ENCODE measurements at places on chromosomes 2 and 18. TPM values are rescaled to one million over a fixed set of nuclear protein-coding genes. Genes with fewer than 3 reads are reported as not detected.

DNA sequence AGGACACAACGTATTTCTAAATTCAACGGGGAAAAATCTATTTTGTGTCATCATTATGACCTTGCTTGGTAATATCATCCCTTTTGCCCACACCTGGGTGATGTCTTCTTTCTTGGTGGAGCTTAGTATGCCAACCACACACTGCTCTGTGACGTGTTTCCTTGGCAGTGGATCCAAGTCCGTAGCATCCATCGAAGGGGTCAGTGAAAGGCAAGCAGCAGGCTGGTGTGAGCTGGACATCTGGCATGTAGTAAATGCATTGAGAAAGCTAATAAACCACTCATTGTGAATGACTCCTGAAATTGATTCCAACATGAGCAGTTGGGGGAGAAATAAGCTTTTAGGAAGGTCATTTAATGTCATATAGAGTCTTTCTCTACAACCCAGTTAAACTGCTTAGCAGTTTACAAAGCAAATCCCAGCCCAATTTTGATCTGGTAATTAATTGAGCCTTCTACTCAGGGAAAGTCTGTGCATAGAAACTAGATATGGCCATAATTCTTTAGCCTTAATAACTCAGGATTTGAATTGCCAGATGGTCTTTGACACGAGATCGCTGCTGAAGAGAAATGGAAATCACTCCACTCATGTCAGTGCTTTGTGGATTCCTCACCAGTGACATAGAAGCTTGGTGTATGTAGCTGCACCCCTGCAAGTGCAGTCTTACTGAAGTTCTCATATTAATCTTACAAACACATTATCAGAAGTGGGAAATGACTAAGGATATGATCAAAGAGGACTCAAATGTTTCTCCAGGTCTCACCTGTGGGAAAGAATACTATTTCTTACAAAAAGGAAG lies 494.8 kb downstream of the CMPK2 start:
- H3K4me1 ChIP-seq = no peaks in the 10 kb centered on the region
- H3K4me3 ChIP-seq = no peak overlapping the region
- H3K36me3 ChIP-seq = no peaks in the 10 kb centered on the region
- DNase-seq = no peak

DNA sequence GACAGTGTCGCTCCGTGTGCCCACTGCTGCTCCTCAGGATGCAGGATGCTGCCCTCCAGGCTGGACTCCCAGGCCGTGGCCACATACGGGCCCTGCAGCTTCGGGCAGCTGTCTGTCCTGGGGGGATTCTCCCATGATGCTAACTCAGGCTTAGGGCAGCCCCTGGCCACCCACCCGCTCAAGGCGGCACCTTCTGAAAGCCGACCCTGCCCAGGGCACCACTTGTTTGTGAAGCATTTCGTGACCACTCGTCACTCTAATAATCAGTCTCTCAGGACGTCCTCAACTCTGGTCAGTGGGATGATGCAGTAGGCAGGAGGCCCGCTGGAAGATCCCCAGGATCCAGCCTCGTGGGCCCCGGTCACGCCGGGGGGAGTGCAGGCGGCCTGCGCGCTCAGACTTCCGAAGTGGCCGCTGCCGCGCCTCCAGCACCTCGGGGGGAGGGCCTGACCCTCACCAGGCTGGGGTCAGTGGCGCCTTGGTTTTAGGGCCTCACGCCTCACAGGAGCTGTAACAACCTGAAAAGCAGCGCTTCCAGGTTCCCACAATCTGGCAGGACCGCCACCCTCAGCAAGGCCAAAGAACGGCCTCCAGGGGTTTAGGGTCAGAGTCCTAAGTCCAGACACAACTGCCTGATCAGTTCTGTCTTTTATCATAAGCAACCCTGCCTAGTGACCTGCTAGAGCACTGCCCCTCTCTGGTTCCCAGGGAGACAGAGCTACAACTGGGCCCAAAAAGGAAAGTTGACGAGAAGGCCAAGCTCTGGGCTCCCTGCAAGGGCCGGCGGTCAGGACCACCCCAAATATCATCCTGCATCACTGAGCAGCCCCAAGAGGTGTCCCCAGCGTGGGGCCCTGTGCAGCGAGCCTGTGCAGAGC lies 53.0 kb downstream of the EIPR1 start:
- H3K27ac ChIP-seq = no peak overlapping the region
- no peak for DNase-seq
- no peak overlapping the region for H3K4me3 ChIP-seq

- peaks cover 12% of the 10 kb centered on the region for H3K27me3 ChIP-seq
- H3K4me1 ChIP-seq = no peaks in the 10 kb centered on the region
- no peak for DNase-seq
- no peak overlapping the region for H3K27ac ChIP-seq
- H3K36me3 ChIP-seq = no peaks in the 10 kb centered on the region
Observed at GRCh38 chr2:196516564-196516963, 123.0 kb upstream of the CCDC150 start.

- no peak overlapping the region for H3K27ac ChIP-seq
- peaks cover 11% of the 10 kb centered on the region for H3K36me3 ChIP-seq
- no peaks in the 10 kb centered on the region for H3K27me3 ChIP-seq
- DNase-seq = no peak
- H3K4me1 ChIP-seq = peaks cover 5% of the 10 kb centered on the region
- no peak overlapping the region for H3K4me3 ChIP-seq
Observed at GRCh38 chr2:55018619-55019018, 31.6 kb downstream of the RTN4 start.

GRCh38 chr18:75293591-75293990 lies 83.0 kb downstream of the TSHZ1 start:
- no peak overlapping the region for H3K4me3 ChIP-seq
- no peak overlapping the region for H3K27ac ChIP-seq
- H3K4me1 ChIP-seq = no peaks in the 10 kb centered on the region

- no peaks in the 10 kb centered on the region for H3K27me3 ChIP-seq
- no peak overlapping the region for H3K4me3 ChIP-seq
- no peak for DNase-seq
- H3K36me3 ChIP-seq = peaks cover 2% of the 10 kb centered on the region
- no peak overlapping the region for H3K27ac ChIP-seq
- H3K4me1 ChIP-seq = peaks cover 26% of the 10 kb centered on the region
Observed at GRCh38 chr2:120237491-120237902, 14.3 kb upstream of the TMEM185B start.

GRCh38 chr2:226701052-226701451 lies 98.6 kb downstream of the IRS1 start:
- no peaks in the 10 kb centered on the region for H3K36me3 ChIP-seq
- no peak for DNase-seq
- H3K27ac ChIP-seq = no peak overlapping the region
- peaks cover 8% of the 10 kb centered on the region for H3K27me3 ChIP-seq
- peaks cover 3% of the 10 kb centered on the region for H3K4me1 ChIP-seq

DNA sequence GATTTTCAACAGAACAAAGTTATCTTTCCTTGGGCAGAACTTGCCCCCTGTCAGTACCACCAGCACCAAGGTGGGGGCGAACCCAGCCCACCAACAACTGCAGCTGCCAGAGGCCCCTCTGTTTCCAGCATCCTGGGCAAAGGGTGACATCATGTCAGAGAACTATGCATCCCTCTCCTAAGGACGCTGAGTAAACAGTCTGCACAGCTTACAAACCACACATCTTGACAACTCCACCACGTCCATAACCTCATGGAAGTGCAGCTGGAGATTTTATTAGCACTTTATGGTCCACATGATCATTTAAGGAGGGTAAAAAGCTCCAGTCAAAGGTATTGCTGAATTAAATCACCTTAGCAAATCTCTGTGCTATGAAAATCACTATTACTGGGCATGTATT lies 40.4 kb downstream of the PIEZO2 start:
- H3K4me3 ChIP-seq = no peak overlapping the region
- H3K27ac ChIP-seq = no peak overlapping the region
- H3K36me3 ChIP-seq = no peaks in the 10 kb centered on the region
- no peak for DNase-seq

- H3K27me3 ChIP-seq = no peaks in the 10 kb centered on the region
- no peaks in the 10 kb centered on the region for H3K36me3 ChIP-seq
- H3K4me1 ChIP-seq = no peaks in the 10 kb centered on the region
- no peak for DNase-seq
- no peak overlapping the region for H3K27ac ChIP-seq
- no peak overlapping the region for H3K4me3 ChIP-seq
Observed at GRCh38 chr18:37613253-37613565, 47.6 kb upstream of the CELF4 start.

DNA sequence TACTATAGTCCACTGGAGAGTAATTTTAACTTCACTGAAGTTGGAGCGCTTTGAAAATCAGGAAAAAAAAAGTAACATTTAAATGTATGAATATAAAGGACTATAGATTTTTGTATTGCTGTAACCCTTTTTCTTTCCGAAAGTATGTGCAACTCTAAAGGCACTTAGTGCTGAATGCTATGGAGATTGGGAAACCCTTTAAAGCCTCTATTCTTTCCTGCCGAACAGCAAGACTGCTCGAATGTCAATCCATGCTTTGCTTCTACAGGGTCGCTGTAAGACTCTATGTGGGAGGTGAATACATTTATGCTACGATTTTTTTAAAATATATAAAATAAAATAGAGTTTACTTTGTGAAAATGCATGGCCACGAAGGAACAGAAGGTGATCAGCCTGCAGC lies 825 bp downstream of the GRB14 start:
- H3K36me3 ChIP-seq = no peaks in the 10 kb centered on the region
- H3K27me3 ChIP-seq = peaks cover 33% of the 10 kb centered on the region
- no peak overlapping the region for H3K4me3 ChIP-seq
- H3K4me1 ChIP-seq = no peaks in the 10 kb centered on the region
- no peak for DNase-seq

GRCh38 chr18:46481048-46481846 lies 175.8 kb downstream of the LOXHD1 start:
- peak; percentile 49 for DNase-seq
- no peaks in the 10 kb centered on the region for H3K36me3 ChIP-seq
- H3K27ac ChIP-seq = no peak overlapping the region
- H3K27me3 ChIP-seq = peaks cover 19% of the 10 kb centered on the region
- no peaks in the 10 kb centered on the region for H3K4me1 ChIP-seq

- no peak for DNase-seq
- no peak overlapping the region for H3K4me3 ChIP-seq
- no peaks in the 10 kb centered on the region for H3K27me3 ChIP-seq
- H3K4me1 ChIP-seq = peaks cover 23% of the 10 kb centered on the region
- peak overlapping the region; percentile 51 for H3K27ac ChIP-seq
- peaks cover 19% of the 10 kb centered on the region for H3K36me3 ChIP-seq
Observed at GRCh38 chr2:43458014-43458628, 137.7 kb downstream of the THADA start.

The PTPRN gene
- not detected for total RNA-seq

The C1QL2 gene
- not detected for total RNA-seq

The ST6GAL2 gene
- total RNA-seq = not detected

The MAPK4 gene
- not detected for total RNA-seq

The SLC9A4 gene
- 0.06 TPM for total RNA-seq

The CYP27C1 gene
- not detected for total RNA-seq

The SLC23A3 gene
- total RNA-seq = 4.4 TPM

The RND3 gene
- not detected for total RNA-seq

The LIPG gene
- 0.09 TPM for total RNA-seq

The APOB gene
- not detected for total RNA-seq

All from activated naive CD8-positive, alpha-beta T cell treated with anti-CD3 and anti-CD28 coated beads, Interleukin-2, amount 10 ng/mL, durations not matched to agents 7 days and 5 days (primary cell).